Kidney (tissue), 22 donors: ENCODE measurements at places on chromosomes 1 and 21. TPM values are rescaled to one million over a fixed set of nuclear protein-coding genes. Genes with fewer than 3 reads are reported as not detected.

- DNase-seq, result no peak
Measured at GRCh38 chr1:8378178-8378577, 60.3 kb downstream of the SLC45A1 start.

- DNase-seq, result peak; percentile 44
Measured at GRCh38 chr1:64745986-64746940, 1.4 kb downstream of the RAVER2 start.

DNA sequence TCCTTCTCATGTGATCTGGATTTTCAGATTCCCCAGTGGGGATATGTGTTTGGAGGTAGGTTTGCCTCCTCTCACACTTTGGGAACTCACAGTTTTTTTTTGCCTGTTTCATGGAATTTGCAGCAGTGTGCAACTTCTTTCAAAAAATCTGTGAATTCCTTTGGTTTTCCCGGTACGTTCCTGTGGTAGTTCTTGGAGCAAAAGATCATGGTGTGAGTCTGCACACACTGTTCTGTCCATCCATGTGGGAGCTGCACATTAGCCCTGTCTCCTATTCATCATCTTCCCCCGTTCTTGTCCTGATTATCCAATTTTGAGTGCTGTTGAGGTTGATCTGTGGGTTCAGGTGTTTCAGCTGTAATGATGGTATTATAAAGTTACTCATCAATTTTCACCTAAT is 30.3 kb upstream of the TACSTD2 start:
- DNase-seq, result no peak

DNA sequence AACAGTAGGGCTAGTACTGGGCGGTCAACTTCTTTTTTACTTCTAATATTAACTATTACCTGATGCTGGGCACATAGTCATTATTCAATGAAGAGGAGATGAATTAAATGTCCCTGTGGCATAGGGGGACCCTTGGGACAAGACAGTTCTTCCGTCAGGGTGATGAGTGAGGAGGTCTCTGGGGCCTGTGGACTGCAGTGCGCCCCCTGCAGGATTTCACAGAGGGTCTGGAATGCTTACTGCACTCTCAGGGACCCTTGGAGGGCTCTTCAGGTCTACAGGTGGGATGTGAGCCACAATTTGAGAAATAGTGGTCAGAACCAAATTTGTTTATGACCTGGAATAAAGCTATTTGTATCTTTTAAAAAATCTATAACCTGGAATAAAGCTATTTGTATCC is 149.4 kb downstream of the FAM78B start:
- no peak for DNase-seq

- DNase-seq, result no peak
Measured at GRCh38 chr1:188769936-188770335, 1707.7 kb downstream of the BRINP3 start.

DNA sequence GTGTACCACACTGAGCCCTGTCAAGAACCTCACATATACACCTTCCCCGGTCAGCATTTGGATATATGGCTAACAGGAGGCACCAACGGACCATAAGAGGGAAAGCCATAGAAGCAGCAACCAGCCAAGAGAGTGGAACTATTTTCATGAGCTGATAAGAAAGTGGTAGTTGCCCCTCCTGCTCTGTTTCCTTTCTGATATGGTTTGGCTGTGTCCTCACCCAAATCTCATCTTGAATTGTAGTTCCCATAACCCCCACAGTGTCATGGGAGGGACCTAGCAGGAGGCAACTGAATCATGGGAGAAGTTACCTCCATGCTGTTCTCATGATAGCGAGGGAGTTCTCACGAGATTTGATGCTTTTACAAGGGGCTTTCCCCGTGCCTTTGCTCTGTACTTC is 366.1 kb upstream of the DAB1 start:
- no peak for DNase-seq

Gene HPCAL4
- 5.2 TPM for total RNA-seq

GRCh38 chr1:159172614-159173291 is 1.3 kb downstream of the CADM3 start:
- DNase-seq, result no peak

- DNase-seq, result no peak
Measured at GRCh38 chr1:226466296-226466695, 58.4 kb upstream of the PARP1 start.

DNA sequence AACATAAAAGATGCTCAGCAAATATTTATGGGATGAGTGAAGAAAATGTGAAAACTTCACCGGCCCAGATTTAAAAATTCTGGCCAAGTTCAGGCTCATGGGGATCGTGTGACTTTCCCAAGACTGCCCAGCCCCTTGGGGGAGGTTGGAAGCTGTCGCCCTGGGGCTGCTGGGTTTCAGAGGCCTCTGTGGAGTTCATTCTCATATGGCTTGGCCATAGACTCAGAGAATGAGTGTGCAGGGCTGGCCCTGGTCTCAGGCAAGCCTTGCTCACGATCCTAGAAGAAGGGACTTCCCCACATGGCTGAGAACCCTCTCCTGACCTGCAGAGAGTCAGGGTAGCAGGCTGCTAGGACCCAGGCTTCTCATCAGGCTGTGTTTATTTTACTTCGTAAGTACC is 24.6 kb downstream of the PADI2 start:
- no peak for DNase-seq

DNA sequence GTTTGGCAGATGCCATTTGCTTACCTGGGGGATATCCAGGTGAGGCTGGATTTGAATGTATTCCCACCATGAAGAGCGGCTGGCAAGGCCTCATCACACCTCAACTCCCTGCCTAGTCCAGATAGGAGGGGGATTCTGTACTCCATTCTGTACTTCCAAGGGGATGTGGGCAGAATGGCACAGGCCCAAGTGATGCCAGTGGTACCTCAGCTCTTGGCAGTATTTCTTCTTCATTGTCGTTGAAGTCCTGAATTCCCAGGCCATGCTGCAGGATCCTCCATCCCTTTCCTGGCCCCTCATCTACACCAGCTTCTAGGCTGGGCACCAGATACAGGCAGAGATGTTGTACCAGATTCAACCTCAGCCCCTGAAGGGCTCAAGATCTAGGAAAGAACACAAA is 47.9 kb downstream of the KLHDC7A start:
- DNase-seq, result no peak

GRCh38 chr1:232988572-232989040 is 38.2 kb downstream of the NTPCR start:
- DNase-seq, result peak; percentile 54

DNA sequence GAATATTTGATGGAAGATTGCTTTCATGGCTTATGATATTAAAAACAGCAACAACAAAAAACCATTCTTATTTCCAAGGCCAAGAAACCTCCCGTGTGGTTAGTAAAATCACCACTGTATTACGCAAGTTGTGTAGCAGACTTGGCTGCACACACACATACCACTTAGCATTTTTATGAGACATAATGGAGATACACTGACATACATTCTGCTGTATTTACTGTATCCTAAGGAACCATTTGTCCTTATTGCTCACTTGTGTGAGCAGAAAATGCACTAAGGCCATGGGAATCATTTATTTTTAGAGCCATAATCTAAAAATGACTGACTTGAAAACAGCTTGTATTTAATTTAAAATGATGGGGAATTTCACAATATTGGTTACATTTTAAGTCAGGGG is 584 bp upstream of the C1orf141 start:
- DNase-seq, result no peak

DNA sequence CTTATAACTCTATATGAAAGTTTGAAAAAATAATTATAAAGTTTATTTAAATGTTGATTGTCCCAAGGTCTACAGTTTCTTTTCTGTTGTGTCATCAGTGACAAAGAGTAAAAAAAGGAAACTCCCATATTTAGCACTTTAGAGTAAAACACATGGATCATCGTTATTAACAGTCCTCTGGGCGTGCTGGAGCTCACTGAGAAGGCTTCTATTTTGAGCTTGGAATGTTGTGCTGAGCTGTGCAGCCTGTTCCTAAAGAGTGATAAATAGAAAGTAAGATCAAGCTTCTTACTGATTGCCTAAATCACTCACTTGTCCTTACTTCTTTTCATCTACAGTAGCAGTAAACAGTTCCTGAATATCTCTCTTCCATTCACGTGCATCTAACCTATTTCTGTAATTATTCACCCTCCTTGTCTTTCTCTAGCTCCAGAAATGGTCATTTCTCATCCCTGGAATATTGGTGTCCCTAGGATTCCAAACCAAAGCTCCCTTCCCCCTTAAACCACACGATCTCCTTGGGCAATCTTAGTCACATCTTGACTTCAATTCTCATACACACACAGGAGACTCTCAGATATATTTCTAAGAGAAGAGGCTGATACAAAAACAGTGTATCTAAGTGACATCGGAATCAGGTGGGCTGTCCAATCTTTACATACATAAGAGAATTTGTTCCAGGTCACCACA is 11.9 kb downstream of the GBP5 start:
- DNase-seq, result no peak

GRCh38 chr1:168390271-168390670 is 109.6 kb downstream of the TBX19 start:
- DNase-seq, result no peak

Gene SWT1
- total RNA-seq, result 6.5 TPM

DNA sequence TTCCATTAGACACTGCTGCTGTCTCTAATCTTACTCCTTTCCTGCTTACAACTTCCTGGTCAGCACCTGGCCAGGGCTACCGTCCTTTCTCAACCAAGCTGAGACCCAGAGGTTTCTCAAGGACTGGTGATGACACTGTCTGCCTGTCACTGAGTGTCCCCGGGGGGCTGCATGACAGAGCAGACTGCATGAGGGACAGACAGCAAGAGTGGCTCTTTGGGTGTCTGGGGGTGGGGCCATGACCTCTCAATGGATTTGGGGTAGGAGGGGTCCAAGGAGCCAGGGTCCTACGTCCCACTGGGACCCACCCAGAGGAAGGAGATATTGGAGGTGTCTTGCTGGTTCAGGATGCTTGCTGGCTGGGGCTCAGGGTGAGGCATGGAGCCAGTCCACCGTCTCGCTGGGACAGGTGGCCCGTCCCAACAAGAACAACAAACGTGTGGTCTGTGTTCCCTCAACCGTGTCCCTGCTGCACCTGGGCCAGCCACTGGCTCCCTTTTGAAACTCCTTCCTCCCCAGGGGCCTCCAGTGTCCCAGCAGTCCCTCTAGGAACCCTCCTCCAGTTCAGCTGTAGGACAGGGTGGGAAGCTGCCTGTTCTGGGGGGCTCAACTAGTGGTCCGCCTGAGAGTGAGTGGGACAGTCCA is 344.6 kb upstream of the AJAP1 start:
- DNase-seq, result peak; percentile 43

DNA sequence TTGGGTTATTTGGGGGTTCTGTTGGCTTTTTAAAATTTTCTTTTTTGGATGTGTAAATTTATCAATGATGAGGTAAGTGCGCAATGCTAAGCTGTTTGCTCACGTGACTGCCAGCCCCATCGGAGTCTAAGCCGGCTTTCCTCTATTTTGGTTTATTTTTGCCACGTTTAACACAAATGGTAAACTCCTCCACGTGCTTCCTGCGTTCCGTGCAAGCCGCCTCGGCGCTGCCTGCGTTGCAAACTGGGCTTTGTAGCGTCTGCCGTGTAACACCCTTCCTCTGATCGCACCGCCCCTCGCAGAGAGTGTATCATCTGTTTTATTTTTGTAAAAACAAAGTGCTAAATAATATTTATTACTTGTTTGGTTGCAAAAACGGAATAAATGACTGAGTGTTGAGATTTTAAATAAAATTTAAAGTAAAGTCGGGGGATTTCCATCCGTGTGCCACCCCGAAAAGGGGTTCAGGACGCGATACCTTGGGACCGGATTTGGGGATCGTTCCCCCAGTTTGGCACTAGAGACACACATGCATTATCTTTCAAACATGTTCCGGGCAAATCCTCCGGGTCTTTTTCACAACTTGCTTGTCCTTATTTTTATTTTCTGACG is 3.1 kb downstream of the OLIG2 start:
- no peak for DNase-seq

- DNase-seq, result peak; percentile 80
Measured at GRCh38 chr1:202807451-202807925, 733 bp downstream of the KDM5B start.

- no peak for DNase-seq
Measured at GRCh38 chr1:175130649-175131045, 61.9 kb downstream of the KIAA0040 start.

- no peak for DNase-seq
Measured at GRCh38 chr1:10848109-10848684, 51.8 kb upstream of the CASZ1 start.

Gene CFAP74
- not detected for total RNA-seq

DNA sequence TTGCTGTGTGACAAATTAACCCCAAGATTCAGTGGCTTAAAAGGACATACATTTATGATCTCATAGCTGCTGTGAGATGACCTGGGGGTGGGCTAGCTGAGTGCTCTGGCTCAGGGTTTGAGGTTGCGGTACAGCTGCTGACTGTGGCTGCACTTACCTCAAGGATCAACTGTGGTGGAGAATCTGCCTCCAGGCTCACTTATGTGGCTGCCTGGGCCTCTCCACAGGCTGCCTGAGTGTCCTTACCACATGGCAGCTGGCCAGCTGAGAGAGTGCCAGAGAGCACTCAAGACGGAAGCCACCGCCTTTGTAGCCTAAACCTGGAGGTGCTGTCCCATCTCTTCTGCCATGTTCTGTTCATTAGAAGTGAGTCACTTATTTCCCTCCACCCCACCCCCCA is 5.7 kb downstream of the LRRC71 start:
- DNase-seq, result peak; percentile 54

Gene CCDC190
- 0.60 TPM for total RNA-seq

Gene LRRC3
- 1.4 TPM for total RNA-seq

Gene C1QB
- 296 TPM for total RNA-seq

- no peak for DNase-seq
Measured at GRCh38 chr1:194512345-194512744, 1325.9 kb upstream of the B3GALT2 start.

Gene HMCN1
- 2.7 TPM for total RNA-seq

DNA sequence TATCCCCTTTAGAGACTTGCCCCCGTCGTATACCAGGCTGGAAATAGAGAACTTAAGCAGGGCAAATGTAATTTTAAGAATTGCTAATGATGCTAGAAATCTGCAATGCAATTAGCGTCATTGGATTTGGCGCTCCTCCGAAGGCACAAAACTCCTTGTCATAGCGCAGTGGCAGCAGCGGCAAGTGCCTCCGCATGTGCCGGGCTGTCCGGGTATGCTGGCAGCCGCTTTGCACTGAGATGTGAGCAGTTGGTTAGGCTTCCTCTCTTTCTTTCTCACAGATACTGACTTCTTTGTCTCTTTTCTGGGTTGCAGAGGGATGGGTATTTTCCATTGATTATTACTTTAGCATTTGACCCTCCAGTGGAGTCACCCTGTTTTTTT is 193.4 kb upstream of the LMO4 start:
- DNase-seq, result no peak

- no peak for DNase-seq
Measured at GRCh38 chr1:221863635-221864034, 121.7 kb upstream of the DUSP10 start.

Gene ALPL
- 8.4 TPM for total RNA-seq
